ENCODE measurements at places on chromosomes 1 and 21.
A peak's percentile ranks its signal among the peaks of the same experiment; 100 is the strongest.

- DNase-seq: no peak
Measured at GRCh38 chr1:242569867-242570266, 45.4 kb upstream of the PLD5 start.

DNA sequence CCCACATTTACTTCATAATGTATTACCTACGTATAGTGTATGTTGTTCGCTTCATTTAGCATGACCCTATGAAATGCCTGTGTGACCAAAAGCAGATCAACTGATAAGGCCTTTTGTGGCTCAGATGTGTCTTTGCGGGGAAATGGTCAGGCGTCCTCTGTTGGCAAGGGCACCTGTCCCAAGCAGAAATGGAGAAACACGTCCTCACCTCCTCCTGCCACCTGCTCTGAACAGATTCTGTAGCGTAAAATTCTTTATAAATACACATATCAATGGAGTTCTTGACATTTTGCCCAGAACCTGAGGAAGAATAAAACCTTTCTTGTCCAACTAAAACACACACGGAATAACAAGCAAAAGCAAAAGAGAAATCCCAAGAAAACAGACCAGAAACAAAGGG lies 417.9 kb downstream of the KIF26B start:
- DNase-seq: no peak

GRCh38 chr21:45923146-45923545 lies 58.4 kb upstream of the COL6A1 start:
- peak; percentile 25 for DNase-seq

- no peak for DNase-seq
Measured at GRCh38 chr1:246971090-246971721, 36.7 kb downstream of the ZNF695 start.

DNA sequence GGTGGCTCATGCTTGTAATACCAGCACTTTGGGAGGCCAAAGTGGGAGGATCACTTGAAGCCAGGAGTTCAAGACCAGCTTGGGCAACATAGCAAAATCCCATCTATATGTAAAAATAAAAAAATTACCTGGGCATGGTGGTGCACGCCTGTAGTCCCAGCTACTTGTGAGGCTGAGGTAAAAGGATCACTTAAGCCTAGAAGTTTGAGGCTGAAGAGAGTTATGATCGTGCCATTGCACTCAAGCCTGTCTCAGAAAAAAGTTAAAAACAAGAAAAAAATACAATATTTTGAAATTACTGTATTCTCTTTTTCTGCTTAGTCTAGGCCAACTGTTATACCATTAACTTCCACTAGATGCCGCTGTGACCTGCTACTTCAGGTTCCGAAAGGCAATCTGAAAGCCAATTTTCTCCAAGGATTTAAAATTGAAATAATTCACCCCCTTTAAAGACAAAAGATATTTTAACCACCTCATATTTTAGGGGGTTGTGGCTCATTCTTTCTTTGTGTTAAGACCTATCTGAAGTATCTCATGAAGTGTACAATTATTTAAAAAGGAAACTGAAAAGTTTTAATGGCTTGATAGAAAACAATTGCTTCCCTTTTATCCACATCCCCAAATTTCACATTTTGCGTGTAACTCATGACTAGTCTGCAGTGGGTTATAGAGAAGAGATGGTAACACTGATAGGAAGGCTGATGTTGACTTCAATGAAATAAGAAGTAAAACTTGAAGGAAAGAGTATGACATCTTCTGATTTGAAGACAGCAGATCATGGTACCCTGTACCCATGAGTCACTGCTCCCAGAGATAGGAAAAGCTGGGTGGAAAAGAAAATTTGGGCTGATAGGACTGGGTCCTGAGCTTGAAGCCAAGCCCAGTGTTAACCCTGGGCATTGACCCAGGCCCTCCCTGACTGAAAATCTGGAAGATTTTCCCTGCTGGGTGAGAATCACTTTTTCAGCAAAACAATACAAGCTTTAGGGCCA lies 24.4 kb upstream of the CLDN14 start:
- DNase-seq: no peak

DNA sequence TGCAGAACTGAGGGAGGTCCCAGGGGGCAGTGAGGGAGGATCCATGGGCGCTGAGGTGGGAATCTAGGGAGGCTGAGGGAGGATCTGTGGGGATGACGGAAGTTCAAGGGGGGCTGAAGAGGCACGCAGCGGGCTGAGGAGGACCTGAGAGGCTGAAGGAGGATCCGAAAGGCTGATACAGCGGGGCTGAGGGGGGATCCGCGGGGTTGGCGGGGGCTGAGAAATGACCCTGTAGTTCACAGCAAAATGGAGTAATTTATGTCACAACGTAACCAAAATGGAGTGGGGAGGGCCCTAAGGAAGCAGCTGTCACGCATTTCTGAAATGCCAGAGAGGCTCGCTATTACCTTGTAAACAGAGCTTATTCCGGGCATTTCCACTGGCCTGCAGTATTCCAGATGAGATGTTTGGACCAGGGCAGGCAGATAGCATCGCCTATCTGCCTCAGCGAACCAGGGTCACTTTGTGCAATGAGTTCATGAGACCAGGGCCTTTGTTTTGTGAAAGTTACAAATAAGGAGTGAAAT lies 926 bp upstream of the MRPL55 start:
- DNase-seq: no peak

DNA sequence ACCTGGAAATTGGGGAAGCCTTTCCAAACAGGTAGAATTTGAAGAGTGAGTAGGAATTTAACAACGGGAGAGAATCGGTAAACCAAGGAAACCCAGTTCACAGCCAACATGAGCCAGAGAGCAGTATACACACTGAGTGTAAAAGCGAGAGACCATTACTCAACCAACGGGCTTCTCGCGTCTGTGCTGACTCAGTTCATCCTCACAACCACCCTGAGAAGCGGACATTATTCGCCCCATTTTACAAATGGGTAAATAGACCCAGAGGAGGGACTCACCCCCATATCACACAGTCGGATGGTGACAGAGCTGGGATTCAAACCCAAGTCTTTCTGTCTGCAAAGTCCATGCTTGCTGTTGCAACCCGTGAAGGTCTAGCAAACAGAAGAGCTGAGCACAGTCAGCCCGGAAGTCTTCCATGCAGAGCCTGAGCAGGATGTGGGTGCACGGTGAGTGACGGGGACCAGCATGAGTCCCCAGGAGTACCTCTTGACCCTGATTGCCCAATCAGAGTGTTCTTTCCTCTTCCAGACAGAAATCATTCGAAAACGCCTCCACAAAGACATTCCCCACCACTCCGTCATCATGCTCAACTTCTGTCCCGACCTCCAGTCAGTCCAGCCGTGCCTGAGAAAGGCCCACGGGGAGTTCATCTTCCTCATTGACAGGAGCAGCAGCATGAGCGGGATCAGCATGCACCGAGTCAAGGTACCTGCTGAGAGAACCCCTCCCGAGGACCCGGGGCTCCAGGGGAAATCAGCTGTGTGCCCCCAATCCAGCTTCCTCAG lies 32.3 kb downstream of the VWA5B1 start:
- peak; percentile 16 for DNase-seq

GRCh38 chr1:31559715-31560114 lies 16.6 kb upstream of the TINAGL1 start:
- DNase-seq: no peak

GRCh38 chr1:112429749-112430148 lies 33.7 kb downstream of the CTTNBP2NL start:
- DNase-seq: no peak

GRCh38 chr1:103266036-103266435 lies 157.7 kb upstream of the COL11A1 start:
- DNase-seq: no peak

DNA sequence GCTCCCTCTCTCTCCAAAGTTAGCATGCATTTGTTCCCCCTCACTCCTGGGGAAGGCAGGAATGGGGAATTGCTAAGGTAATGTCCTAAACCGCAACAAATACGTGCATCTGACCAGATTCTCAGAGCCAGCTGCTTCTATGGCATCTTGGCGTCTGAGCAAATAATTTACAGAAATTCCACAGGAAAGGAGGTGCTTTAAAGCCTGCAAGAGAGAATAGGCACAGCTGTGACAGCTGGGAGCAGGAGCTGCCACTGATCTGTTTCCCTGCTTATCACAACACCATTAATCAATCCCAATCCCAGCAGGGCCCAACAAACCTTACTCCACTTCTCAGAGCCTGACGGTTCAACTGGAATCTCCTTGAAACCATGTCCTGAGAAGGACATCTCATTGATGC lies 83.5 kb upstream of the ZNF281 start:
- DNase-seq: no peak

- no peak for DNase-seq
Measured at GRCh38 chr21:38500073-38500472, 1.8 kb upstream of the ERG start.

GRCh38 chr1:18941221-18942141 lies 15.0 kb downstream of the IFFO2 start:
- DNase-seq: no peak

DNA sequence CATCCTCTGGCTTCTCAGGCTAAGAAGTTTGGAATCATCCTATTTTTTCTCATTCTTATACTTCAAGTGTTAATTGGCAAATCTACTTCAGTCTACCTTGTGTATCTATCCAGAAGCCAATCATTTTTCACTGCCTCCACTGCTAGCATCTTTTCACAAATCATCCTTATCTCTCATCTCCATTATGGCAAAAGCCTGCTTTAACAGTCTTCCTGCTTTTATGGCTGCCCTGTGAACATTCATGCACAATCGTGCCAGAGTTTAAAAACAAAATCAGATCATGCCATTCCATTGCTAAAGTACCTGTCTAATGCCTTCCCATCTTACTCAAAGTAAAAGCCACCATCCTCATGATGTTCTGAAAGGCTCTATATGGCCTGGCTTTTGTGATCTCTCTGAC lies 19.2 kb upstream of the CYP2J2 start:
- no peak for DNase-seq

DNA sequence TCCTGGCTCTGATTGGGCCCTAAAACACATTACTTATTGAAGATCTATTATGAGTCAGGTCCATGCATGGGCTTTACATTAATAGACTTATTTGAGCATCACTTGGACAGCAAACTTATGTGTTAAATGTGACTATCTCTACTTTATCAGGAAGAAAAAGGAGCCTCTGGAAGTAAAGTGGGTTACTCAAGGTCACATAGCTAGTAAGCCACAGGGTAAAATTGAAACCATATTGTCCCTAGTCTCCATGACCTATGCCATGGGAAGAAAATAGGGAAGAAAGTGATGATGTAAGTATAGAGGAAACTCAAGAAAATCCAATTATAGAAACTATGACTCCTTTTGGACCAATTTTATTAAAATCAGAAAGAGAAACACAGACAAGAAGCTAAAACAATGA lies 555.3 kb downstream of the NUF2 start:
- no peak for DNase-seq

DNA sequence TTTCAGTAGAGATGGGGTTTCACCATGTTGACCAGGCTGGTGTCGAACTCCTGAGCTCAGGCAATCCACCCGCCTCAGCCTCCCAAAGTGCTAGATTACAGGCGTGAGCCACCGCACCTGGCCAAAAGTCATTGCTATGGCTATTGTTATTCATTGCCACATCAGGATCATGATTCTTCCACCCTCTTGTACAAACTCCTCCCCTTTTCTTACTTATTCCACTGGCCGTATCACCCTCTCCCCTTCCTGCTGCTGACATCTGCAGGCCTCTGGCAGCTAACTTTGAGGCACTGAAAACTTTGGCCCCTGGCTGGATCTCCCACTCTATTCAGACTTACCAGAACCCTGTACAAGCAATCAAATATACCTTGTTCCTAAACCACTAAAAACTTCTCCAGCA lies 10.9 kb downstream of the TMEM53 start:
- DNase-seq: no peak

DNA sequence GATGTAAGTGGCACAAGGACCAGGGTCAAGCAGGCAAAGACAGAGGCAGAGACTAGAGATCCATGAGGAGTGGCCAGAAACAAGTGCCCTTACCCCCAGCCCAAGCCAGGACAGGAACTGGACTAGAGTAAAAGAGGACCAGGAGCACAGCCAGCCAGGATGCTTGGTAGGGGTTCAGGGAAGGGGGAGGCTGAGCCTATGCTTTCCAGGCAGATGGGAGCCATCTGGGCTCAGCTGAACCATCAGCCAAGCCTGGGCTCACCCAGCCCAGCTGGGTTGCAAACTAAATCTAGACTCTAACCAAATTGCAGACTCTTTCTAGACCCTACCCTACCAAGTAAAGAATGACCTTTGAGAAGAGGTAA lies 15.2 kb downstream of the PDZK1IP1 start:
- no peak for DNase-seq

DNA sequence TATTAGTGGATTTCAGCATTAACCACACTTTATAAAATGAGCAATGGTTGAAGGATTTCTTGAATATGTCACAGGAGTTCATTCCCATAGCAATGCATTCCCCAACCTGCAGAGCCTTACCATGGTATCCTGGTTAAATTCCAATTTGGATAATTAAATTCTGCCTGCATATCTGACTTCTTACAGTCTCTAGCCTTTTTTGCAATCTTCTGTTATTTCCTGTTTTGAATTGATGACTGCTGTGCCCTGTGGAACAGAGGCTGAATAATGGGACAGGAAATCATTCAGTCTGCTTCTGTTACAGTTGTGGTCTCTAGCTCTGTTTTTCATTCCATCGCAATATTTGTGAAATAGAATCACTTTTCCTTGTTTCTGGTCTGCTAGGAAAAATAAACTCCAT lies 1823.9 kb downstream of the PLA2G4A start:
- DNase-seq: no peak

DNA sequence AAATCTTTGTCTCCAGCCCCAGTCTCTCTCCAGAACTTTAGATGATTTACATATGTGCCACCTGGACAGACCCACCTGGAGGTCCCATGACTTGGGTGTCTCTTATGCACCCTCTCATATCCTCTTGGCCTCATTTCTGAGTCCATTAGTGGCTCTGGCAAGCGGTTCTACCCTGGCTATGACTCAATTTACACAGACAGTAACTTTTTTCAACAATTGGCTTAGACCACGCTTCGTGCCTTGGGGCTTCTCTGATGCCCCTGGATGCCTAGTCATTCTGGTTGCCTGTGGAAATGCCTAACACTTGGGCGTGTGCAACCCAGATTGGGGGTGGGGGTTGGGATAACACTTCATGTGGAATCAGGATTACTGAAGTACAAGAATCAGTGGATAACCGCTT lies 57.1 kb upstream of the GADD45A start:
- no peak for DNase-seq

DNA sequence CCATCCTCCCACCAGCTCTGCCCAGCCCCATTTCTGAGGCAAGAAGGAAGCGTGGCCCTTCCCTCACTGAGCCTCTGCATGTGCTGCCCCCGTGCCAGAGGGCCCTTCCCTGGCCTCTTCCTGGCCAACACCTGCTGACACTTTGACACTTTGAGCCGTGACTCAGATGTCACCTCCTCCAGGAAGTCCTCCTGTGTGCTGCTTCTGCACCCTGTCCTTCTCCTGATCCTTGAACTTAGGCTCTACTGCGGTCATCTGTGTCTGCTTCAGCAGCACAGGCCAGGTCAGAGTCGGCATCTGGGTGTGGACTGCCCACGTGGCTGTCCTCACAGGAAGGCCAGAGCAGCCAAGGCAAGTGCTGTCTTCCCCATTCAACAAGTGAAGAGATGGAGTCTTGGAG lies 19.6 kb upstream of the EPHA8 start:
- DNase-seq: no peak

Data from stimulated activated CD4-positive, alpha-beta T cell treated with anti-CD3 and anti-CD28 coated beads, Interleukin-15, amount 100 ng/mL, for 1 hour (primary cell).